Transverse colon (tissue), 4 donors: ENCODE measurements at places on chromosomes 13 and 19.
A peak's percentile ranks its signal among the peaks of the same experiment; 100 is the strongest.

- DNase-seq: no peak
Measured at GRCh38 chr13:29067306-29067945, 247.3 kb downstream of the MTUS2 start.

GRCh38 chr13:32134241-32135055 lies 102.9 kb downstream of the FRY start:
- no peak for DNase-seq

GRCh38 chr13:32936716-32937115 lies 79.5 kb upstream of the KL start:
- no peak for DNase-seq

DNA sequence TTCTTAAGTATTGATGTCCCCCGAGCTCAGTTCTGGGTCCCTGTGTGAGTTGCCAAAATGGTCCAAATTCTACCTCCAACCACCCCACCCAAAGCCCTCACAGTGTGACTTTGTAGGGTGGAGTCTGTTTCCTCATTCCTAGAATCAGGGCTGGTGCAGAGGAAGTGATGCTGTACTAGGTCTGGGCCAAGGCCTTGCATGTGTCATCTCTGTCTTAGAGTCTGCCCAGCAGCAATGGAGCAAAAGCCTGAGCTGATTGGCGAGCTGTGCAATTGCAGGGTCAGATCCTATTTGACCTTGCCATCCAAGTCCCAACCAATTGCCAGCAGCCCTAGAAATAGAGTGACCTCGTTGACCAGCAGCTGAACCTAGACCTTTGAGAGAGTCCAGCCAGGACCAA lies 97.0 kb upstream of the ANKRD10 start:
- no peak for DNase-seq

DNA sequence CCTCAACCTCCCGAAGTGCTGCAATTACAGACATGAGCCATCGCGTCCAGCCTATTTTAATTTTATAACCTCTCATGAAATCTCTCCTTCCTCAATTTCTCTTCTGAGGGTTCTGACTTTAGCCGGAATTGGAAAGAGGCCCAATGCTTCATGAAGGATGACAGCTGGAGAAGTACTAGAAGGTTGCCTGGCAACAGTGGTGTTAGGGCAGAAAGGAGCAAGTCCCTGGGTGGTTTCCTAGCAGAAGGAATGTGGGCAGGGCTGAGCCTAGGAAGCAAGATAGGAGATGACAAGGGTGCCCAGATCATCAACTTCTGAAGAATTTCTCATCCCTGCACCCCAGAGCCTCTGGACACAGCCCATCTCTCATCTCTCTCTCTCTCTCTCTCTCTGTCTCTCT lies 25.8 kb downstream of the CACNG6 start:
- DNase-seq: no peak

DNA sequence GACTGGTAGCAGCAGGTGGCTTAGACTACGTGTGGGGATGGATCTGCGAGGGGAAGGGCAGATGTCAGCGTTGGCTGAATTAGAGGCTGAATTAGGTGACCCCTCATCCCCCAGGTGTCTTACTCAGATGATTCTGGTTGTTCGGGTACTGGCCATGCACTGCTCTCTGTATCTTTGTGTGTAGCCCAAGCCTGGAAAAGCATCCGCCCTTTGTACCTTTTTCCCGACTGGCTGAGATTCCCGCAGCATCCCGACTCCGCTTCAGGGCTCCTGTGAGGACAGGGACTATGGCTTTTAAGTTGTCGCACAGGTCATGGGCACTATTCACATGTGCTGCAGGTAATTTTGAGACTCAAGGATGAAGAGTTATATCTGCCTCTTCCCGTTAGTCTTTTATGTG lies 7.2 kb downstream of the TFDP1 start:
- peak; percentile 1 for DNase-seq

- no peak for DNase-seq
Measured at GRCh38 chr19:1453525-1454364, 3.8 kb downstream of the APC2 start.

- DNase-seq: peak; percentile 47
Measured at GRCh38 chr13:113448545-113448884, 4.8 kb downstream of the ADPRHL1 start.

DNA sequence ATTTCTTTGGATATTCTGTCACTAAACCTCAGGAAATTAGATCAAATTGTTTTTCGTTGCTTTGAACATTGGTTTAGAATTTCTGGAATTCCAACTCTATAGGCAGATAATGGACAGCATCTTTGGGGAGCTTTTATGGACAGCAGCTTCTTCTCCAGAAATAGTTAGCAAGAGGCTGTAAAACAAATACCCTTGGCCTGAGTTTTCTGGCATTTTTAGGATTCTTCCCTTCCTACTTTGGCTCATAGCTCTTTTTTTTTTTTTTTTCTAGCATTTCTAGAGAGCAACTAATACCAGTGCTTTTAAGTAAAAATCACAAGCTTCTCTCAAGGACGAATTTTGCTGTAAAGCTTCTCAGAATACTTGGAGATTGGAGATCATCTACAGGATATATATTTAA lies 169.8 kb upstream of the SPRY2 start:
- DNase-seq: no peak

GRCh38 chr13:21342699-21343442 lies 116.2 kb downstream of the ZDHHC20 start:
- DNase-seq: no peak

DNA sequence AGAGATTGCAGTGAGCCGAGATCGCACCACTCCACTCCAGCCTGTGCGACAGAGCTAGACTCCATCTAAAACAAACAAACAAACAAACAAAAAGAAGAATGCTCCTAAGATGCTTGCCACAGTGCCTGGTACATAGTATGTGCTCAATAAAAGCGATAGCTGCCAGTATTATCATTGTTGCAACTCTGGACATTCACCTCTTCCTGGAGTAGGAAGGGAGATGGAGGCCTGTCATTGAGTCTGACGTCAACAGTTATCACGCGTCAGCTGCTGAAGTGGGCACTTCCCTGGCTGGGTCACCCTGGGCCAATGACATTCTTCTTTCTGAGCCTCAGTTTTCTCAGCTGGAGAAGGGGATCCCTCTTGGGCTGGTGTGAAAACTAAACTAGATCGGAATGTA lies 4.2 kb upstream of the PLAUR start:
- no peak for DNase-seq

DNA sequence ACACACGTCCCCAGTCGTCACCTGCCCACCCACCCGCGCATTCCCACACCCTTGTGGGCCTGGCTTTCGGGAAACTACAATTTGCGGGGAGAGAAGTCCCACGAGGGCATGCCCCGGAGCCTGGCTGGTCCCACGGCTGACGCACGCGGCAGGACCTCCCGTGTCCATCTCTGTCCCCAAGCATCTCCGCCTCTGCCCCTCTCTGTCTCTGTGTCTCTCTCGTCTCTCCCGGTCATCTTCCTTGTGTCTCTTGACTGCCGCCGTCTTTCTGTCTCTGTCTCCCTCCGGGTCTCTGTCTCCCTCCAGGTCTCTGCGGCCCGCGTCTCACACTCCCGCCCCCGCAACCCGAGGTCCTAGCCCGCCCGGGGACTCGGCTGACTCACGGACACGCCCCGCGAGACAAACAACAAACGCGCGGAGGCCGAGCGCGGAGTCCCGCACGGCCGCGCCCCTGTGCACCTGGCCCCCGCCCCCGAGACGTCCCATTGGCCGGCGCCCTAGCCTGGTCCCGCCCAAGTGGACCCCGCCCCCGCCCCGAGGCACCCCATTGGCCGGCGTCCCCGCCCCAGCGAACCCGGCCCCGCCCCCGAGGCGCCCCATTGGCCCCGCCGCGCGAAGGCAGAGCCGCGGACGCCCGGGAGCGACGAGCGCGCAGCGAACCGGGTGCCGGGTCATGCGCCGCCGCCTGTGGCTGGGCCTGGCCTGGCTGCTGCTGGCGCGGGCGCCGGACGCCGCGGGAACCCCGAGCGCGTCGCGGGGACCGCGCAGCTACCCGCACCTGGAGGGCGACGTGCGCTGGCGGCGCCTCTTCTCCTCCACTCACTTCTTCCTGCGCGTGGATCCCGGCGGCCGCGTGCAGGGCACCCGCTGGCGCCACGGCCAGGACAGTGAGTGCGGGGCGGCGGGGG lies at the start of gene FGF22:
FGF22 (plus strand) TSS at position 627 of the 908 bp plus-strand sequence; CDS start at position 674, 47 bp downstream.
- DNase-seq: peak; percentile 97

DNA sequence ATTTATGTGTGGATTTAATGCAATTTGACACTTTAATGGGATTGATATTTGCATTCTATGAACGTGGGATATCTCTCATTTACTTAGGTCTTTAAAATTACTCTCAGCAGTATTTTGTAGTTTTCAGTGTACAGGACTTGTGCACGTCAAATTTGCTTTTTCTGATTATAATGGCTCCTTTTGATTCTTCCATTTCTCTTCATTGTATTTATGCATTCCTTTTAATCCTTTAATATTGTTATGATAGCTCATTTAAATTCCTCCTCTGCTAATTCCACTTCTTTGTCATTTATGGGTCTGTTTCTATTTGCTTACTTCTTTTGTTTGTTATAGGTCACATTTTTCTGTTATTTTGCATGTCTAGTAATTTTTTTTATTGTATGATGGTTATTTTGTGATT lies 226.6 kb downstream of the ATP8A2 start:
- DNase-seq: no peak

GRCh38 chr13:47646298-47646697 lies 354.8 kb downstream of the SUCLA2 start:
- DNase-seq: no peak

DNA sequence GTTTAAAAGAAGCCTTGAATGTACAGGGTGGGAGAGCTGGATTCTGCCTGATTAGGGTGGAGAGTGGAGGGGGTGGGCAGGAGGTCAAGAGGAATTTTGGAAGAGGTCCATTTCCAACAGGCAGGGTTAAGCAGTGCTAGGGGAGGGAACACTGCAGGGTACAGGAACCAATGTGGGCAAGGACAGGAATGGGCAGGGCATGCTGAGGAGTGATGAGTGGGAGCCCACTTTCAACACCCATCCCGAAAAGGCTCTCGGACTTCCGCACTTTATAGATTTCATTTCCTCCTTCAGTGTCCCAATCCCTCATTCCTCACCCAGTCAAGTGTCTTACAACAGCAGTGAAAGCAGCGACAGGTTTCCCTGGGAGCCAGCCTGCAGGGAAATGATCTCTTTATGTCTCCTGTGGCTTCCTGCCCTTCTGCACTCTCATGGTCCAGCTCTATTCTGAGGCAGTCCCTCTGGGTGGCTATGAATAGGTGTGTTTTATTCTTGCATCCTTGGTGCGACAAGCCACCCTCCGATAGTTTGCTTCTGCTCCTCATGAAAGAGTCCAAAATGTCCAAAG lies 50.5 kb upstream of the ZNF507 start:
- no peak for DNase-seq

DNA sequence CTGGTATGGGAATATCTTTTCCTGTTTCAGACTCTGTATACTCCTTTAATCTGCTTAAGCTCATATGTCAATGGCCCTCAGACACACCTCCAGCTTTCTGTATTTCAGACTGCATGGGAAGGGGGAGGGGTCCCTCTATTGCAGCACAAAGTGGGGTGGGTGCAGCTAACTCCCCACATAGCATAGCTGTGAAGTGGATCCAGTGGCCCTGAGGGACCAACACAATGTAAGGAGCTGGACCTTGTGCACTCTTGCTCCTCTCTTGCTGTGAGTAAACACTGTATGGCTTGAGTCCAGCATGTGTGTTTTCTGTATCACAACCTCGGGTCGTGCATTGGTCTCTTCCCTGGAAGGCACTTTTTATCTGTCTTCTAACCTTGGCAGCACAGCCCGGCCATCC lies 669.9 kb downstream of the PCDH9 start:
- no peak for DNase-seq

DNA sequence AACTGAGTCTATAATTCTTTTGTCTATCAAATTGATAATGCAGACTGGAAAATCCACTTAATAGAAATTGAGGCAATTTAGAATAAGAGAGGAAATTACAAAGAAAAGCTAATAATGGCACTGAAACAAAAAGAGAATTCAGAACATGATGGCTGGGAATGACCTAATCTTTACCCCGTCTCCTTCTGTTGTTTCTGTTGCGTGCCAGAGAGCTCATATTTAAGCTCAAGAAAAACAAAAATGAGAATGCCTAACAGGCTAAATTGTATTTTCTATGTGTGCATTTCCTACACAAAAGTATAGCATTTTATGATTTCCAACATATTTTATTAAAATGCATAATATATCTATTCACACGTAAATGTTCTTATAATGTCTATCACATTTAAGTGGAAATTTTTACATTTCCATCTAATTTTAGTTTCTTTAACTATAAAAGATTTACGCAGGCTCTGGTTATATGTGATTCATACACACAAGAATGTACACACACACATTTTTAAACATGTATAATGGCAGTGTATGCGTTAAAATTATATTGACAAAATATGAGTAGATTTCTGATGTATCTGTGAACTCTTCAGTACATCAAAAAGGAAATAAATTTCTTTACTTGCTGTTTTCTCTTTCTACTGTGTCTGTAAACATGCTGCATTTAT lies 432.3 kb downstream of the SLITRK6 start:
- DNase-seq: no peak

DNA sequence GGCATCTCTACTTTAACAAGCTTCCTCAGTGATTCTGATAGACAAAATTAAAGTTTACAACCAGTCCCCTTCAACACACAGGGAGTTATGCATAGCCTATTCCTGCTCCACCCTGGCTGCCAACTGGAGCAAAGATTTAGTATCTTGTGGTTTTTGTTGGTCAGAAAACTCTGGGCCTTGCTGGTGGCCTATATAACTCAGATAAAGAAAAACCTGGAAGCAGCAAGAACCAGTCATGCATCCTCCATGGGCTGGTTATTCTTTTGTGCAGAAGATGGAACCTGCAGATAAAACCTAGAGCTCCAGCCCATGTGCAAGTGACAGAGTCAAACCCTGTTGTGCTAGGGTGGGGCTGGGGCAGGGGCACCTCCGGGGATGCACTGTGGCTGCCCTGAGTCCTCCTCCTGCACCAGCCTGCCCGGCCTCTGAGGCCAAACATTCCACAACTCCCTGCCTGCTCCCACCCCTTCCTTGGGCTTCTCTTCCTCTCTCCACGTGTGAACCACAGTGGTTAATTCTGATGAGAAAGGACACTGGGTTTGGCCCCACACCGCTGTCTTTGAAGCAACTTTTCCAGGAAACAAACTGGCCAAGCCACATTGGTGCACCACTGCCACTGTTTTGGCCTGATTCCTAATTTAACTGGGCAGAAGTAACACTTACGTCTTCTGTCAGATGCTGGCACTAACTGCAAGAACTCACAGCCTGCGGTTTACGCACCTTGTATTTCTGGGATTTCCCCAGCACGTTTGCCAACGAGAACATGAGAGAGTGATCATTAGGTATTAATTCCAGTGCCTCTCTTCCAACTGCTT lies 23.3 kb upstream of the GGACT start:
- no peak for DNase-seq

DNA sequence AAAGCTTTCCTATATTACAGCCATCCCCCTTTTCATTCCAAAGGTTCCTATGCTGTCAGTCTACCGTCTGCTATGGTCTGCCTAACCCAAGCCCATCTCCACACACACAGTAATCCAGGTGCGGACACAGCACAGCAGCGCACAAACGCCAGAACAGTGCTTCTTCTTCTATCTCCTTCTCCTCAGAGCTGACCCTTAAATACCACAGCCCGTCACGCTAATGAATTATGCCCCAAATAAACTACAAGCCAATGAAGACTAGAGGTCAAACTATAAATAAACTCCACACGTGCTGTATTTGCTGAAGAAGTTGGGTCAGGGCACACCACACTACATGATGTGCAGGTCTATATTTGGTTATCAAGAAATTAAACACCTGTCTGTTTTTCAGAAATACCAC lies 71.8 kb downstream of the TBC1D4 start:
- no peak for DNase-seq
